ENCODE measurements at places on chromosomes 5 and 9.

- DNase-seq = no peak
These were observed 420.4 kb downstream of the KIAA0825 start for GRCh38 chr5:94197970-94198369.

- no peak for DNase-seq
These were observed 123.1 kb upstream of the SV2C start for GRCh38 chr5:75960129-75960528.

DNA sequence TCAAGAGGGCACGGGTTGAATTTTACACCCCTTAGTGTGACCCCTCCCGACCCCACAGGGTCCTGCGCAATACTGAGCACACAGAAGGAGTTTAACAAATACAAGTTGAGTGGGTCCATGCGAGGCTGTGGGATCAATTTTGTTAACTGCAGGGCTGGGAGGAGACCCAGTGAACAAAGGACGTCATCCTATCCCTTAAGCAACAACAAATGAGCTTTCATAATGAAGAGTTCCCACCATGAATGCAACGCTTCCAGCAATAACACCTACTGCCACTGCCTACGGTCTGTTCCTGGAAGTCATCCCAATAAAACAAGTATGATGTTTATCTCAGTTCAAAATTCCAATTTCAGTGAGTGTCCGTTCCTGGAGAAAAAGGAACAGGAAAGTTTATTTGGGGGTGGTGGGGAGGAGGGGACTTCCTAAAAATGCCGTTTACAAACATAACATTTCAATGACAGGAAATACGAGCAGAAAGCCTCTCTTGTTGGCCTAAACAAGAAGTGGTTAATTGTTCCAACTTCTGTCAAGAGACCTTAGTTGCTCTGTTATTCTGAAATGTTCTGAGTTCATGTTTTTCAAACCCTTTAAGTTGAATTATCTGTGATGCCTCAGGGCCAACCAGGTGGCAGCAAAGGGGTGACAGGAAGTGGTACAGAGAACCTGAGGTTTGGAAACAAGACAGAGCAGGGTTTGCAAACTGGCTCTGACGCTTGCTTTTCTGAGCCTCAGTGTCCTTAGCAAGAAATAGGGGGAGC is 65.8 kb upstream of the PLPP6 start:
- DNase-seq = no peak

DNA sequence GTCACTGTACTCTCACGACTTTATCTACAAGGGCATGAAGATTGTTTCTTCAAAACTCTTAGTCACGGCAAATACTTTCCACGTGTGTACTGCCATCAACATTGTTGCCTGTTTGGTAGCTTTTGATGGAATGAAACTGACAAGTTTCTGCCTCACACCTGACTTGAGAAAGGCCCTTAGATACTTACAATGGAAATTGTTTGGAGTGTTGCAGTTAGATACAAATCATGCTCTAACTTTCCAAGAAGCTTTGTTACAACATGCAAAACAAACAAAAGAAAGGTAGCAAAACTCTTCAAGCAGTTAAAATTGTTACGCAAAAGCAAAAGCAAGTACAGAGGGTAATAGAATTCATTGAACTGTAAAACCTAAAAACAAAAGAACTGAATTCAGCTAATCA is 91.1 kb upstream of the TLE4 start:
- no peak for DNase-seq

GRCh38 chr9:85216601-85217000 is 525.2 kb downstream of the AGTPBP1 start:
- no peak for DNase-seq

DNA sequence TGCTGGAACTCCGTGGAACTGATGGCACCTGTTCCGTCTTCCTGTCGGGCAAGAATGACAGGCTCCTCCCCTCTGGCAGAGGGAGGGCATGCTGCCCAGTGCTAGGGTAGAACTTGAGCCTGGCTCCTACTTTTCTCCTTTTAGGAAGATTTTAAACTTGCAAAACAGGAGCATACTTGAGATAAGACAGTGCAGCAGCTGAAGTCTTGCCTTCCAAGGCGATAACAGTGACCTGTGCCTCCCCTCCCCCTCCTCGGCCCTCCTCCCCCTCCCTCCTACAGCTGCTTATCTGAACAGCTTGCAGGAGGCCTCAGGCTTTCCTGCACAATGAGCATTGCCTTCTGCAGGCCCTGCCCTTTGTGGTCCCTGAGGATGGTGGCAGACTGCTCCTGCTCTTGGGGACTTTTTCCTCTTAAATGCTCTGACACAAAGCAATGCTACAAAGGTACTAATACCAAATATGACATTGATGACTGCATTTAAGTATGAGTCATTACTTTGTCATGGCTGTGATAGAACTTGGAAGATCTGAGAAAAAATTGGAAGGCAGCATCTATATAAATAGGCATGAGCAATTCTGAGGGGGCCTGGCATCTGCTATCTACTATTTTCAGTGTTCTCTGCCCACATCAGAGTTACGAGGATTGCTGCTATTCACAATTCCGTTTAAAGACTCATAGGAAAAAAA is 2.0 kb downstream of the GADD45G start:
- DNase-seq = peak; percentile 69

DNA sequence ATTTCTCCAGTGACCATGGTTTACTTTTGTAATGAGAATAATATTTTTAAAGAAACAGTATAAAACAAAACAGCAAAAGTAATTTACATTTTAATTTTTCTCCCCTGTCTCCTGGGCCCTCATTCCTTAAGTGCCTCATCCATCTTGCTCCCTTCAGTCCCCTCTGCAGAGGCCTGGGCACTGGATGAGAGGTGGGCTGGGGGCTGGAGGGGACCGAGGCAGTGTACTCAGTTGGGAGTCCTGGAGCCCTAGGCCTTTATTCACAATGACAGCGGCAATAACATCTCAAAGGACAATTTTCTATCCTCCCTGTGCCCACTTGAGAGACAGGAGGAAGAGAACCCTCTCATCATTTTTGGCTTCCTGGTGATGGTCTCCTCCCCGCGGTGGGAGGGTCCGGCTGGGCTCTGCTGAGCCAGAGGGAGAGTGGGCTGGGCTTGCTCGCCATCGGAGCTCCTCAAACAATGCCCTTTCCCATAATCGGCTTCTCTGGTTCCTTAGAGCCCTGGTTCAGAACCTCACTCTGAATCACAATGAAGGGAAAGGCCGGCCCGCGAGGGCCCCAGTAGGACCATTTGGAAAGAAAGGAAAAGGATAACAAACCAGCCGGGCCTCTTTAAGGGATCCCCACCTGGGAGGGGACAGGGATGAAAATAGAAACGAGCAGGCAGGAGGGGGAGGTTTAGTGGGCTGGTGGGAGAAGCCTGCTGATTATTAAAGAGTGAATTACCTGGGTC is 9.7 kb upstream of the SMIM32 start:
- DNase-seq = no peak

- no peak for DNase-seq
These were observed 310.3 kb downstream of the TRIM36 start for GRCh38 chr5:114859438-114859735.

DNA sequence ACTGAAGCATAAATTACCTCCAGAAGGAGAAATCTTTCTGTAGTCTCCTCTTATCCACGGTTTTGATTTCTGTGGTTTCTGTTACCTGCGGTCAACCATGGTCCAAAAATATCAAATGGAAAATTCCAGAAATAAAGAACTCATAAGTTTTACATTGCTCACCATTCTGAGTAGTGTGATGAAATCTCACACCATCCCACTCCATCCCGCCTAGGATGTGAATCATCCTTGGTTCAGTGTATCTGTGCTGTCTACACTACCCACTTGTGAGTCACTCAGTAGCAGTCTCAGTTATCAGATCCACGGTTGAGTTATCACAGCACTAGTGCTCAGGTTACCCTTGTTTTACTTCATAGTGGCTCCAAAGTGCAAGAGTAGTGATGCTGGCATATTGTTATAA is 371.2 kb downstream of the NFIB start:
- peak; percentile 85 for DNase-seq

- DNase-seq = no peak
These were observed 77.1 kb downstream of the NTNG2 start for GRCh38 chr9:132238992-132239391.

DNA sequence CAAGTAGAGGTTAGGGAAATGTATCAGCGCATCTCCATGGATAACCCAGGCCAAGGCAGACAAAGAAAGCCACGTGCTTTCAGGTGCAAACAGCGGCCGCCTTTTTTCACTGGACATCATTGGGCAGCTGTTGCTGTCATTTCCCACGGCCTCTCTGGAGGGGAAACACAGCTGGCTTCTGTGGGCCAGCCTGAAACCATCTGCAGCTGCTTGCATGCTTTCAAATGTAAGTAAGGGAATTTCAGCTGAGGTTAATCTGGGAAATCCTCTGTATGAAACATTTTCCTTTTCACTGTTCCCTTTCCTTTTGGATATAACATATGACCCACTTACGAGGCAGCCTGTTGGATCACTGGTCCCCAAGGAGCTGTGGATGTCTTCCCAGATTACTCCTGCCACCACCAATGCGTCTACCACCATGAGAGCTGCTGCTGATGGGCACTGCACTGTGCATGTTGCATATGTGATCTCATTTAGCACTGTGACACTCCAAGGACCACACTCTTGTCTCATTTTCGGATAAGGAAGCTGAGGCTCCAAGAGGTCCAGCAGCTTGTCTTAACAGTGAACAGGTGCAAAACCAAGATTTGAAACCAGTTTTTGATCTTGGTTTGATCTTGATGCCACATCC is 106.3 kb downstream of the C9orf152 start:
- no peak for DNase-seq

DNA sequence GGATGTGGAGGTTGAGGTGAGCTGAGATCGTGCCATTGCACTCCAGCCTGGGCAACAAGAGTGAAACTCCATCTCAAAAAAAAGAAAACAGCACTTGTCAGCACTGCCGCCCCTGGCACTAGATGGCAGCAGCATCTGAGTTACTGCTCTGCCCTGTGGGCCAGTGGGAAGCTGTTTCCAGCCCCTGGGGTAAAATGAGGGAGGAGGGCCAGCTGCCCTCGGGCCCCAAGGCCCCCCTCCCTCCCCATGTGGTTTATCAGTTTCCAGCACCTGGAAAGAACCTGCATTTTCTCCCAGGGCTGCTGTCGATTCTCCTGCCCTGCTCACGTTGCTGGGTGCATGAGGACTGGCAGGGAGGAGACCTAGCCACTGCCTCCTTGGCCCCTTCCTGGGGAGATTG is 13.2 kb upstream of the CEL start:
- DNase-seq = peak; percentile 64

DNA sequence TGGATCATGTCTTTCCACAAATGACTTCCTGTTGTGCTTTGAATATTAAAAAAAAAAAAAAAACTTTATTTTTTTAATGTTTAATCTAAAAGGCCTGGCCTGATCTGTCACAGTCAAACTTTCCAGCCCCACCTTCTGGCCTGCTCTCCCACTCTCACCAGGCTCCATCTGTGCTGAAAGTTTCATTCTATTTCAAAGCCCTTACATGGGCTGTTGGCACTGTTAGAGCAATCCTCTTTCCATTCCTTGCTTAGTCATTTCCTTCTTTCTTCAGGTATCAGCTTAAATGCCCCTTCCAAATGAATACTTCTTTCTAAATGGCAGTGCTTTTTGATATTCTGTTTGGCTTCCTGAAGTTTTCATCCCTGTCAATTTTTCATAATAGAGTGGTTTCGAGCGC is 1104.8 kb upstream of the C9orf72 start:
- DNase-seq = no peak

DNA sequence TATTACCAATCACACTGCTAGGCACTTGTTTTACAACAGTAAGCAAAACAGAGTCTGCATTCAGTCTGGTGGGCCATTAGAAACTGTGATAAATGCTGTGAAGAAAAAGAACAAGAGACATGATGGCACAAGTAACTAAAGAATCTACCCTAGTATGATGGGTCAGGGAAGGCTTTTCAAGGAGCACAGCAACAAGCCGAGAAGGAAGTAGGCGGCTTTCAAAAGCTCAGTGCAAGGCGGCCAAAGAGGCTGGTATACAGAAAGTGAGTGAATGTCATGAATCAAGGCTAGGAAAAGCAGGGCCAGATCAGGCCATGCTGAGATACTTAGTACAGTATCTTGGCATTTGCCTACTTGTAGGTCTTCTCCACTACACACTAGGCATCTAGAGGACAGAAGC is 76.4 kb downstream of the ECPAS start:
- DNase-seq = no peak

- no peak for DNase-seq
These were observed 43.9 kb upstream of the IL33 start for GRCh38 chr9:6171667-6172066.

DNA sequence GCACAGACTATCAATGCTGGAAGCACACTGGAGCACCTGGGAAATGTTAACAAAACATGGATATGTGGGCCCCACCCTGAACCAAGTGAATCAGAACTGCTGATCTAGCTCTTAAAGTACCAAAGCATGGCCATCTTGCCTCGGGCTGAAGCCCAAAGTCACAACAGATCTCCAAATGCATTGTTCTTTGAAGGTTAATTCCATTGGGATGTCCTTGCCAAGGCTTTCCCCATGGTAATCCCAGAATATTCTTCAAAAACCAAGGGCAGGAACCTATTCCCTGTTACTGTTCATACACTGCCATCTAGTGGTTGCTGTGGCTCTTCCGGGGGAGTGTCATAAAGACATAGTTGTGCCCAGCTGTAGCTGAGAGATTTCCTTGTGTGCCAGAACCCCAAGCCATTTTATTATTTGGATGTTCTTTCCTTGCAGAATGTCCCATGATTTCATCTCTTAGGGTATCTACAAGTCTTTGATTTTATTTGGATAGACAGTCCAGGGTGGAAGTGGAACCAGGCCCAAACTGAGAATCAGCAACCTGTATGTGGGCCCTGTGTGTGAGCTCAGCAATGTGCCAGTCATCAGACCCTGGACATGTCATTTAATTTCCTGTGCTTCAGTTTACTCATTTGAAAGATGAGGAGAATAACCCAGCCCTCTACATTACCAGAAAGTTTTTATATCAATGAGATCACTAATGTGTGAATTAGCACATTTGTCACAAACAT is 290.0 kb downstream of the ACTL7B start:
- peak; percentile 93 for DNase-seq

DNA sequence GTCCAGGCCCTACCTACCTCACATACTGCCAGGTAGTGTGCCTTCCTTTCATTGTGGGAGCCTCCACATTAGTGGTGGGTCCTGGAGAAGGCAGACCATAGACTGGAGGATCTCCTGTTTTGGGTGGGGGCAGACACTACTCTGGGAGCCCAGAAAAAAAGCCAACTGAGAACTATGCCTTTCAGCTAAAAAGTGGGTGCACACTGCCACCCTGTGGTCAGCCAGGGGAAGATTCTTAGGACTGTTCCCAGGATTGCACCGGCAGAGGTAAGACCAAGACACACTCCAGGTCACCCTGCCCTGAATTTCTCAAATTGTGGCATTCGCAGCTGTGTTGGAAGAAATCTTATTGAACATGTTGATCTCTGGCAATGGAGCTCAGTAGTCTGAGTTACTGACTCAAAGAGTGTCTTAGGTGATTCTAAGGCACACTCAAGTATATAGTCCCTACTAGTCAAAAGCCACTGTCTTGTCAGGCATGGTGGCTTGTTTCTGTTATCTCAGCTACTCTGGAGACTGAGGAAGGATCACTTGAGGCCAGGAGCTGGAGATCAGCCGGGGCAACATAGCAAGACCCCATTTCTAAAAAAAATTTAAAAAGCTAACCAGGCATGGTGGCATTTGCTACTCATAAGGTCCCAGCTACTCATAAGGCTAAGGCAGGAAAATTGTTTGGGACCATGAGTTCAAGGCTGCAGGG is 3.6 kb downstream of the SIGMAR1 start:
- peak; percentile 87 for DNase-seq
